Stimulated activated CD4-positive, alpha-beta T cell treated with anti-CD3 and anti-CD28 coated beads, TNF-alpha, amount 100 ng/mL, for 24 hours (primary cell): ENCODE measurements at places on chromosomes 13 and 19.
A peak's percentile ranks its signal among the peaks of the same experiment; 100 is the strongest.

DNA sequence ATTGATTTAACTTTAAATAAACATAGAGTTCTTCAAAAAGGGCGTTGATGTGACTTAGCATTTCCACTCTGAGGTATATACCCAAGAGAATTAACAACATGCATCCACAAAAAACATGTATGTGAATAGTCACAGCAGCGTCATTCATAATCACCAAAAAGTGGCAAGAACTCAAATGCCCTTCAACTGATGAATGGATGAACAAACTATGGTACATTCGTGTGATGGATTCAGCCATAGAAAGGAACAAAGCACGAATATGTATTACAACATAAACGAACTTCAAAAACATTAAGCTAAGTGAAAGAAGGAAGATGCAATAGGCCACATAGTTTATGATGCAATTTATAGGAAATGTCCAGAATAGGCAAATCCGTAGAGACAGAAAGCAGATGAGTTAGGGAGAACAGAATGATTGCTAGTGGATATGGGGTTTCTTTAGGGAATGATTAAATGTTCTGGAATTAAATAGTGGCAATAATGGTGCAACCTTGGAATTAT, 72.3 kb upstream of the UQCRFS1 start:
- DNase-seq, result no peak

GRCh38 chr19:53982001-53982451, 9.4 kb upstream of the CACNG6 start:
- DNase-seq, result no peak

DNA sequence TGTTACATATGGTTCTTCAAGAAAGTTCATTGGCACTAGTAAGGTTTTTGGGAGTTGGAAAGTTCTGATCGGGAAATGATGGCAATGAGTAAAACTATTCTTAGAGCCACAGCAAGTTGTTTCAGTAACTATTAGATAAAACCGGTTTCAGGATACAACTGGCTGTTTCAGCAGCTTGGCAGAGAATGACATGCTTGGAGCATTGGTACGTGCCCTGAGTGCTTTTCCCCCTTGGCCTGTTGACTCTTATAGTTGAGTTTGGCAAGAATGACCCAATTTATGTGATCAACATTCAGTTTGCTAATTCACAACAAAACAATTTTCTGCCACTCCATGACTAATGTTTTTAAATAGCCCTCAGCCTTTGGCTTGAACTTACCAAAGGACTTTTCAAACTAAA, 10.8 kb upstream of the ZNF491 start:
- DNase-seq, result no peak

GRCh38 chr19:54096617-54097106, 3.9 kb downstream of the OSCAR start:
- DNase-seq, result no peak

GRCh38 chr19:1206864-1207450, 1.4 kb downstream of the STK11 start:
- DNase-seq, result no peak

DNA sequence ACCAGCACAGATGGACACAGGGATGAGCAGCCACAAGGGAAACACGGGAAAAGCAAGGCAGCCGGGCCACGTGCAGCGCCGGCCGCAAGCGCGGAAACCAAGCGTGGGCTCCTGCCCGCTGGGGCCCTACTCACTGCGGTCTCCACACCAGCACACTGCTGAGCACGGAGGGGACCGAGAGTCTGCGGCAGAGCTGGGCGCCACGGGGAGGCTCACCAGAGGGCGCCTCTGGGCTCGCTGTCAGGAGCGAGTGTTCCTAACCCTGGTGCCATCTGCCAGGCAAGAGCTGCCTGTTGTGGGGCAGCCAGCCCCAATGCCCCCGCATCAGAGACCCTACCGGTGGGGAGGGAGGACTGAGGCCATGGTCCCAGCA, 26.5 kb downstream of the MPND start:
- peak; percentile 69 for DNase-seq

GRCh38 chr19:58575183-58576041, 2.3 kb upstream of the MZF1 start:
- peak; percentile 57 for DNase-seq

GRCh38 chr19:6519289-6519688, 11.5 kb upstream of the TNFSF9 start:
- no peak for DNase-seq

DNA sequence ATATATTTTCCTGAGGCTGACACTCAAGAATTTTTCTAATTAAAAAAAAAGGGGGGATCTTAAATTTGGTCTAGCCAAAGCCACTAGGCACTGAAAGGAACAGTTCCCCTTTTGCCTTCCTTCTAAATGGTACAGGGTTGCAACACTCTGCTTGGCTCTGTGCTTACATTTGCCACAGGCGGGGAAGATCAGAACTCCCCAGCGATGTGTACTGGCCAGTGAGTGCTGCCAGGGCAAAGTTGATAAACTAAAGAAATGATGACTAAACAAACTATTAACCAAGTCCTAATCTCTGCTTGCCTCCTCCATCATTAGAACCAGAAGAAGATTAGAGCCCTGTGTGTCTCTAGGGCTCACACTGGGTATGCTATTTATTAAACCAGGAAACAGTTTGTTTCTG, 75.3 kb upstream of the SCEL start:
- no peak for DNase-seq

- DNase-seq, result no peak
Measured at GRCh38 chr19:39498798-39499642, at the start of gene DLL3. Gene DLL3 (plus strand): TSS chr19:39498947. CDS start chr19:39498975, 28 bp downstream.

DNA sequence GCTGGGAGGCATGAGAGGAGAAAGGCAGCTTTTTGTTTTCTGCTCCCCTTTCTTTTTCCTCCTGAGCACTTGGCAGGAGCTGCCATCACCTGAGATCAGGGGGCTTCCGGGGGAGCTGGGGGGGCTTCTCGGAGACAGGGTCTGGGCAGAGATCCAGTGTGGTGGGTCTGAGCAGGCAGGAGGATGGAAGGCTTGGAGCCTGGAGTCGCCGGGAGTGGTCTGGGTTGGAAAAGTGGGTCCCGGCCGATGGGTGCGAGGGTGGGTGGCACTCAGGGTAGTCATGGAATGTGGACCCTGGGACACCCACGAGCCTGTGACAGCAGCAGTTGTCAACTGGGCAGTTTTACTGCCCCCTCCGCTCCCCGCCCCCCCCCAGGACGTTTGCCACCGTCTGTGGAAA, 2.2 kb upstream of the ADM5 start:
- DNase-seq, result no peak

DNA sequence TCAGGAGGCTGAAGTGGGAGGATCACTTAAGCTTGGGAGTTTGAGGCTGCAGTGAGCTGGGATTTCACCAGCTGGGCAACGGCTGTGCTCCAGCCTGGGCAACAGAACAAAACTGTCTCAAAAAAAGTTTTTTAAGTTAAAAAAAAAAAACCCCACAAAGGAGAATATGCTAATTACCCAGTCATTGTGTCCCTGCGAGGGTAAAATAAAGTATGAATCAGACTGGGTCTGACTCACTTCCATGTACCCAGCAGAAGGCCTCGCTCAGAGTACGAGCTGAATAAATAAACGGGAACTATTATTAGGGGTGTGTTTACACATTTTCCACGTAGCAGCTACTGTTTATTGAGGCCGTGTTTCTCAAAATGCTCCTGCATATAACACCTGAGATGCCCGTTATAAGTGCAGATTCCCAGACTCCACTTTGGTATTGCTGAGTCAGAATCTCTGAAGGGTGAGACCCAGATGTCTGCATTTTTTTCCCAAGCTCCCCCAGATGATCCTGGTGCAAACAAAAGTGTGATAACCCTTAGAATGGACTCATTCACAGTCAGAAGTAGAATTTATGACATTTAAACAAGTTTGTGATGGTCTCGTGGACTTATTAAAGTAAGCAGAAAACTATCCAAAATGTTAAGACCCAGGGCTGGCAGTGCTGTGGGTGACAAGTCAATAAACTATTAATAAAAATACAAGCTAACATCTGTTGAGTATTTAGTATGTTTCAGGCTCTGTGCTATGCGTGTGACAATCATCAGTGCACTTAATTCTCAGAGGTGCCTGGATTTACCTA, 28.2 kb downstream of the KCNC3 start:
- DNase-seq, result peak; percentile 21

- no peak for DNase-seq
Measured at GRCh38 chr19:1167687-1168571, 6.1 kb downstream of the SBNO2 start.

DNA sequence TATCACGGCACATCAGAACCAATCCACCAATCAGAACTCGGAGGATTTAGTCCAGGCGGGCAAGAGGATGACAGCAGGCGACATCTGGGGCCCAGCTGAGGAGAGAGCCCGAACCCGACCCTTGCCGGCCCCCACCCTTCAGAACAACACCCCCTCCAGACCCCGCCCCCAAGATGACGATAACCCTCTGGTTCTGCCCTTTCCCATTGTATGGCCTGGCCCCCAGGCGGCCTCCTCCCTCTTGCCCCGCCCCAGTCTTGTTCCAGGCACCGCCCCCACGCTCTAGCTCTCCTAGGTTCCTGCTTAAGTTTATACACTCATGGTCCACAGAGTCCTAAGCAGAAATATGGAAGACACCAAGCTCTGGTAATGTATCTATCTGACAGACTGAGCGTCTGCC, 2.8 kb upstream of the ZNF83 start:
- no peak for DNase-seq

GRCh38 chr13:48181482-48182145, 51.4 kb upstream of the ITM2B start:
- no peak for DNase-seq

DNA sequence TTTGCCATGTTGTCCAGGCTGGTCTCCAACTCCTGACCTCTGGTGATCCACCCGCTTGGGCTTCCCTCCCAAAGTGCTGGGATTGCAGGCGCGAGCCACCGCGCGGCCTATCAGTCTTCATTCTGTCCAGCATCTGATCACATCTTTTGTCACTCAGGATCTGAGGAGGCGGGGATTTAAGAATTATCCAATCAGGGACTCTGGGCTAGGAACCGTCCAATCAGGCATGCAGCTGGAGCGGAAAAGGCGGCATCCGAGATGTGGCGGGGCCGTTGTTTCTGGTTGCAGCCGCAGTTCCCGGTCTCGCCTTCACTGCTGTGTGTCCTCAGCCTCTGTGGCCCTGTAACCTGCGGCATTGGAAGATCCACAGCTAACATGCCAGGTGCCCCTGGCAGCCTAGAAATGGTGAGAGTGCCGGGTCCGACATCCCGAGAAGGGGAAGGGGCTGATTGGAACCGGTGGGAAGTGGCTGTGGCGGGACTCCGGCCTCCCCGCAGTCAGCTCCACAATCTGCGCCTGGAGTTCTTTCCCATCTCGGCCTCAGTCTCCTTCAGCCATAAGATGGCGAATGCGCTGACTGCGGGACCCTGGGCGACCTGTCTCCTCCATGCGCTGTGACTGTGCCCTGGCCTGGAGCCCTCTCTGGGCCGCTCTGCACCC, at the start of gene ZNF729:
Gene ZNF729 (plus strand): TSS at position 291 of the 660 bp plus-strand sequence. CDS start 85 bp downstream, at position 376.
- DNase-seq, result no peak

DNA sequence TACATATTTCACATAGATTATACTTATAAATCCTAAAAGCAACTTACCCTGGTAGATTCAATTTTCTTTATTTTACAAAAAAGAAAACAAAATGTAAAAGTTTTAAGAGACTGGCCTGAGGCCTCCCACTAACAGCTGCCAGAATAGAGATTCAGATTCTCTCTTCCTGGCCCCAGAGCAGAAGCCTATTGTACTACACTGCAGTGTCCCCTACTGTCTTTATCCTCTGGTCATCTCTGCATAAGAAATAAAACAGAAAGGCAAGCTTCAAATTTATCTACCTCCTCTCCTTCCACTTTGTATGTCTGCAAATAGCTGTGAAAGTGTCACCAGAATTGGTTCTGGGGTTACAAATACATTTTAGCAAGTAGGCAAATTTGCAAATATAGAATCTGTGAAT, 1004.1 kb upstream of the PCDH9 start:
- no peak for DNase-seq

- DNase-seq, result no peak
Measured at GRCh38 chr19:2058570-2059421, 7.8 kb upstream of the MKNK2 start.

DNA sequence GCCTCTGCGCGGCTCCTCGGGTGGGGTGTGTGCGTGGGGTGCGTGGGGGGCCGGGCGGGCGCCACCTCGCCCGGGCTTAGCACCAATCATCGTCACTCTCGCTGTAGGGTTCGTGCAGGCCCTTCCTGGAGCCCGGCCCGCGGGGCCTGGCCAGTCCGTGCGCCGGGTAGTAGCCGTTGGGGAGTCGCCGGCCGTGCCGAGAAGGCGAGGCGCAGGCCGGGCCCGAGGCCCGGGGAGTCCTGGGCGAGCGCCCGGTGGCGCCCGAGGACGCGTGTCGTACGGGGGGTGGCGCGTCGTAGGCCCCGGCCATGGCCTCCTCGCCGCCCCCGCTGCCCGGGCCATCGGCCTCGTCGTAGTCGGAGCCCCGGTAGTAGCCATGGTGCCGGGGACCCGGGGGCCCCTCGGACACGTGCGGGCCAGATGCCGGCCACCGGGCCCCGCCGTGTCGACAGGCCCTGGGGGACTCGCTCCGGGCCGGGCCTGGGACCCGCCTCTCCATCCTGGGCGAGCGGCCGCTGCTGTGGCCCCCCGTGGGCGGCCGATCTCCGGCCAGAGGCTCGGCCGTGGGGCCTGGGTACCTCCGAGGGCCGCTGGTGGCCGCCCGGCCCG, 57.1 kb downstream of the IER2 start:
- DNase-seq, result no peak

GRCh38 chr13:102538938-102539337, 57.8 kb upstream of the TPP2 start:
- no peak for DNase-seq

- DNase-seq, result no peak
Measured at GRCh38 chr19:43518051-43518450, 8.9 kb downstream of the ETHE1 start.

DNA sequence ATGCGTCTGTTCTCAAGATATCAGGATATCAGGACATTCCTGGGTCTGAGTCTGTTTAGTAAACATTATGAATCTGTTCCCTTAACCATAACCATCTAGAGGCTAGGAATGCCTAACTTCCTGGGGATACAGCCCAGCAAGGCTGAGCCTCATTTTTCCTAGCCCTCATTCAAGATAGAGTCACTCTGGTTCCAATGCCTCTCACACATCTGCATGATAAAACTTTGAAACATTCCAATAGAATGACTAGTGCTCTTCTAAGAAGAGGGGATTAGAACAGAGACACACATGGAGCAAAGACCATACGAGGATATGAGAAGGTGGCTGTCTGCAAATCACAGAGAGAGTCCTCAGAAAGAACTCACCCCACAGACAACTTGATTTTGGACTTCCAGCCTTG, 20.6 kb upstream of the CABP5 start:
- no peak for DNase-seq

- no peak for DNase-seq
Measured at GRCh38 chr19:17860331-17860992, 752 bp downstream of the RPL18A start.

DNA sequence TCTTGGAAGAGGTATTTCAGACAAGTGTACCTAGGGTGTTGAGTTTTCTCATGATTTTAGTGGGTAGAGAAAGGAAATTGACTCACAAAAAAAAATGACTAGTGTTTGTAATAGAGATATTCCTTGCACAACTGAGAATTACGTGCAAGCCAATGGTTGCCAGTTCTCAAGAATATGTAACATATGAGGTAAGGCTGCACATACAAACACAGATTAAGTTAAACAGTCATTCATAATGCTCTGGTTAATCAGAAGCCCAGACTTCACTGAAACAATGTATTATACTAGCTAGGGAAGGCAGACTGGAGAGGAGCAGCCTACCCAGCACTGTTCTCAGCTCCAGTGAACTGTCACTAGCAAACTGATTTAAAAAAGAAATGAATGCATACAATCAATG, 418.3 kb downstream of the DIAPH3 start:
- DNase-seq, result no peak
